ENCODE measurements at places on chromosomes 6 and 20.

GRCh38 chr20:12924126-12924525, 84.6 kb upstream of the SPTLC3 start:
- no peaks in the 10 kb centered on the region for H3K36me3 ChIP-seq
- H3K4me1 ChIP-seq, result peaks cover 24% of the 10 kb centered on the region
- H3K4me3 ChIP-seq, result no peak overlapping the region
- no peak overlapping the region for H3K27ac ChIP-seq
- H3K27me3 ChIP-seq, result no peaks in the 10 kb centered on the region

DNA sequence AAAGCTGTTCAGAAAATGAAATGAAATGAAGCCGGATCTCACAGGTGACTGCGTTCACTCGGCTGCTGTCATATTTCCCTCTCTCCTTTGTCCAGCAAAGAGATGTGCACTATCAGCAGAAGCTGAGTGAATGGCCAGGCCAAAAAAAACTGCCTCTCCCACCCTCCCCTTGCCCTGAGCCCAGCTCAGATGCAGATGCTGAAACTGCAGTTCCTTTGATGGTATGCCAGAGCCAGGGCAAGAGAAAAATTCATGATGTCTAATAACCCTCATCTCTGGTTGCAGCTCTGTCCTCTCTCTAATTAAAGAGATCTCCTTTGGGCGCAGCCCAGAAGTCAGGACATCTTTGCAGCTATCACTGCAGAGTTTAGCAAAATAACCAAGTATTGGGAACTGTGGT, 210.5 kb upstream of the RIN2 start:
- H3K4me1 ChIP-seq, result no peaks in the 10 kb centered on the region
- no peaks in the 10 kb centered on the region for H3K27me3 ChIP-seq
- H3K27ac ChIP-seq, result no peak overlapping the region
- no peak overlapping the region for H3K4me3 ChIP-seq

GRCh38 chr6:154650351-154650750, 82.9 kb upstream of the SCAF8 start:
- no peak overlapping the region for H3K4me3 ChIP-seq
- no peaks in the 10 kb centered on the region for H3K4me1 ChIP-seq
- no peaks in the 10 kb centered on the region for H3K36me3 ChIP-seq

DNA sequence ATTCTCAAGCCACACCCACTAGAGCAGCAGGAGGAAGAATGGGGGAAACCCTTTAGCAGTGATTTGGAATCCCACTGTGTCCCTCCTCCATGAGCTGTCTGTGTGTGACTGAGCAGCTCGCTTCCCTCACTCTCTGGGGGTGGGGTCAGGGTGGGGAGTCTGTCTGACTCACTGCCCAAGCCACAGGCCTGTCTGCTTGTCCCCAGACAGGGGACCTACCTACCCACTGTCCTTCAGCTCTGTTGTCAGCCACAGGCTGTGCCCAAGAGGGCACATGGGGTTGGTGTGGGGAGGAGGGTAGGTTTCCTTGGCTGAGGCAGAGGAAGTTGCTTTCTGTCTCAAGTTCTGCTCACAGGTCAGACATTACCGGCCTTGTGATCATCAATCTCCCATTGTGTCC, 127.0 kb downstream of the MAFB start:
- H3K4me3 ChIP-seq, result no peak overlapping the region
- no peaks in the 10 kb centered on the region for H3K4me1 ChIP-seq
- no peak overlapping the region for H3K27ac ChIP-seq
- no peak for DNase-seq

DNA sequence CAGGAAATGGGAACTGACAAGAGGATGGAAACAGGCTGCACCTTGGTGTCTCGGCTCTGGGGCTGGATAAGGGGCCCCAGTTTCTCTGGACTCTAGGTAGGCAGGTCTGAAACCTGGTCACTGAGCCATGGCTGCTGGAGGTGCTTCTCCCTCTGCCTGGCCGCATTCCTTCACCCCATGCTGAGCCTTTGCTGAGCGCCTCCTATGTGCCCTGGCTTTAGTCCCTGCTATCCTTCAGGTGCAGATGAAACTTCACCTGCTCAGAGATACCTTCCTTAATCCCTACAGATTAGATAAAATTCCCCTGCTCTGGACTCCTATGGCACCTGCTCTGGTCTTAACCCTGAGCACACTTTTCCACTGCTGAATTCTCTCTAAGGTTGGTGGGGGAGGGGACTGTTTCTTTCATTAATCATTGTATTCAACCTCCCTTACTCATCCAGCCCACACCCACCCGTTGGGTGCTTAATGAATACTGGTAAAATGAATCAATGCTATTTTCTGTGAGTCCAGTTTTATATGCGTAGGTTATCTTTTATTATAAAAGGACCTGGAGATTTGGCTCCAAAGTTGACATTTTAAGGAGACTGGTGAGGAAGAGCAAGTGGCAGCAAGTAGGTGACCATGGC, 19.3 kb downstream of the MYLK4 start:
- H3K4me1 ChIP-seq, result peaks cover 35% of the 10 kb centered on the region
- peak; percentile 78 for DNase-seq
- no peaks in the 10 kb centered on the region for H3K27me3 ChIP-seq
- no peaks in the 10 kb centered on the region for H3K36me3 ChIP-seq

DNA sequence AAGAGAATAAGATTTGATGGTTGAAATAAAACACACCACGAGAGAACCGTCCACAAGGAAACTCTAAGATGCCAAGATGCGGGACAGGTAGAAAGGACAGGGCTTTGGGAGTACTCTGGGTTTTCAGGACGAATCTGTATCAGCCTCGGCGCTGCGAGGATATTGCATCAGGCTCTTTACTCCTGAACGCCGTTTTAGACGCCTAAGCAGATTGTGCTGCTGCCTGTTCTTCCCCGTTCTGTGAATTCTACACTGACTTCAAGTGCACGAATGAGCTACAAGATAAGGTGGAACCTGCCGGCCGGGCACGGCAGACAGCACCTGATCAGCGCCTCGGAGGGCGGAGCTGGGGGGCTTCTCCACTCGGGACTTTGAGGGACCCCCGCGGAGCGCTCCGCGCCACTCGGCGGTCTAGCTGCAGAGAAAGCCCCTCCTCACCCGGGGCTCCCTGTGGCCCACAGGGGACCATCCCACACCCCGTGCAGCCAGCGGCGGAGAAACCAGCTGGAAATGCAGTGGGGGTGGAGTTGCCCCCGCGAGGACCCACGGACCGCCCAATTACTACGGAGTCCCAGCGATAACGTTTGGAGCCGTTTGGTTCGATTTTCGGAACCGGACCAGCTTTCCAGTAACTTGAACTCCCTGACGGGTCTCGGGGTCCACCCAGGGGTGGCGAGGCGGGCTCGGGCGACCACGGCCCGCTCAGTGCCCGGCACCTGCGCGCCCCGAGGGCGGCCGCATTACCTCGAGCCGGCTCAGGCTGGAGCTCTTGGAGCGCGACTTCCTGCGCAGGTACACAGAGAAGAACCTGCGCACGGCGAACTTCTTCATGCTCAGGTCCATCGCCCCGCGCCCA, 646 bp downstream of the RPS6KA2 start:
- DNase-seq, result peak; percentile 24
- peaks cover 14% of the 10 kb centered on the region for H3K4me1 ChIP-seq
- peaks cover 10% of the 10 kb centered on the region for H3K27me3 ChIP-seq
- H3K36me3 ChIP-seq, result no peaks in the 10 kb centered on the region
- no peak overlapping the region for H3K27ac ChIP-seq
- peak overlapping the region; percentile 52 for H3K4me3 ChIP-seq

- H3K4me3 ChIP-seq, result no peak overlapping the region
- H3K36me3 ChIP-seq, result no peaks in the 10 kb centered on the region
- DNase-seq, result no peak
- H3K4me1 ChIP-seq, result 0 out of 2 replicates have a peak, but pooled peaks cover 4% of the 10 kb centered on the region
- H3K27ac ChIP-seq, result no peak overlapping the region
Observed at GRCh38 chr20:48610996-48611395, 216.8 kb downstream of the PREX1 start.

- no peak overlapping the region for H3K27ac ChIP-seq
- peaks cover 1% of the 10 kb centered on the region for H3K27me3 ChIP-seq
- H3K36me3 ChIP-seq, result no peaks in the 10 kb centered on the region
- H3K4me3 ChIP-seq, result no peak overlapping the region
- H3K4me1 ChIP-seq, result no peaks in the 10 kb centered on the region
- no peak for DNase-seq
Observed at GRCh38 chr20:32040142-32040953, 11.7 kb upstream of the HCK start.

DNA sequence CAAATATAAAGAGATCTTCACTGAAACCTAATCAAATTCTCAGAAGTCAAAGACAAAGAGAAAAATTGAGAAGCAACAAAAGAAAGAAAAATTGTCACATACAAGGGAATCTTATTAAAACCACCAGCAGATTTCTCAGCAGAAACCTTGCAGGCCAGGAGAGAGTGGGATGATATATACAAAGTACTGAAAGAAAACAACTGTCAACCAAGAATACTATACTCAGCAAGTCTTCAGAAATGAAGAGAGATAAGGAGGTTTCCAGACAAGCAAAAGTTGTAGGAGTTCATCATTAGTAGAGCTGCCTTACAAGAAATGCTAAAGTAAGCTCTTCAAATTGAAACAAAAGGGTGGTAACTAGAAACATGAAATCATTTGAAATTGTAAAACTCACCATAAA, 345.6 kb downstream of the MAFB start:
- DNase-seq, result no peak
- H3K36me3 ChIP-seq, result no peaks in the 10 kb centered on the region
- no peaks in the 10 kb centered on the region for H3K27me3 ChIP-seq
- H3K4me1 ChIP-seq, result no peaks in the 10 kb centered on the region

GRCh38 chr20:62027116-62027515, 38.6 kb downstream of the TAF4 start:
- no peak for DNase-seq
- no peak overlapping the region for H3K27ac ChIP-seq
- H3K4me1 ChIP-seq, result no peaks in the 10 kb centered on the region
- H3K27me3 ChIP-seq, result no peaks in the 10 kb centered on the region

GRCh38 chr6:148464319-148465010, 121.8 kb downstream of the SASH1 start:
- peak; percentile 77 for DNase-seq
- H3K27me3 ChIP-seq, result no peaks in the 10 kb centered on the region
- no peaks in the 10 kb centered on the region for H3K36me3 ChIP-seq
- no peak overlapping the region for H3K4me3 ChIP-seq

DNA sequence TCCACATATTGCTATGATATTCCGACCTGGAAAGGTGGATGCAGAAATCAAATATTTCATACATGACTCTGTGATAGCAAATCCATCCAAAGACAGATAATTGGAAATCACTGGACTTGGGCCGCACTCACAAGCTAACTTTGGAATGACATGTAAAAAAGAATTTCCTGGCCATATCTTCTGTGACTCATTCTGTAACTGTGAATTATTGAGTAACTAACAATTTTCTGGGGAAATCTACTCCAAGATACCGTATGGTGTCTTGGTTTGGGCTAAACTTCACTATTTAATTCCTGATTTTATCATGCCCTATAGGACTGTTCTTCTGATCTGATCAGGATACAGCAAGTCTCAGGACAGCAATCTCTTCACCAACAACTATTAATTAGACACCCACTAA, 92.7 kb upstream of the LY86 start:
- H3K36me3 ChIP-seq, result no peaks in the 10 kb centered on the region
- H3K4me1 ChIP-seq, result no peaks in the 10 kb centered on the region
- DNase-seq, result no peak
- H3K27ac ChIP-seq, result no peak overlapping the region

- no peaks in the 10 kb centered on the region for H3K36me3 ChIP-seq
- peak overlapping the region; percentile 55 for H3K27ac ChIP-seq
- no peak overlapping the region for H3K4me3 ChIP-seq
- 0 out of 2 replicates have a peak, but pooled peaks cover 7% of the 10 kb centered on the region for H3K4me1 ChIP-seq
- no peaks in the 10 kb centered on the region for H3K27me3 ChIP-seq
Observed at GRCh38 chr20:52193133-52193532, 1.6 kb upstream of the ZFP64 start.

DNA sequence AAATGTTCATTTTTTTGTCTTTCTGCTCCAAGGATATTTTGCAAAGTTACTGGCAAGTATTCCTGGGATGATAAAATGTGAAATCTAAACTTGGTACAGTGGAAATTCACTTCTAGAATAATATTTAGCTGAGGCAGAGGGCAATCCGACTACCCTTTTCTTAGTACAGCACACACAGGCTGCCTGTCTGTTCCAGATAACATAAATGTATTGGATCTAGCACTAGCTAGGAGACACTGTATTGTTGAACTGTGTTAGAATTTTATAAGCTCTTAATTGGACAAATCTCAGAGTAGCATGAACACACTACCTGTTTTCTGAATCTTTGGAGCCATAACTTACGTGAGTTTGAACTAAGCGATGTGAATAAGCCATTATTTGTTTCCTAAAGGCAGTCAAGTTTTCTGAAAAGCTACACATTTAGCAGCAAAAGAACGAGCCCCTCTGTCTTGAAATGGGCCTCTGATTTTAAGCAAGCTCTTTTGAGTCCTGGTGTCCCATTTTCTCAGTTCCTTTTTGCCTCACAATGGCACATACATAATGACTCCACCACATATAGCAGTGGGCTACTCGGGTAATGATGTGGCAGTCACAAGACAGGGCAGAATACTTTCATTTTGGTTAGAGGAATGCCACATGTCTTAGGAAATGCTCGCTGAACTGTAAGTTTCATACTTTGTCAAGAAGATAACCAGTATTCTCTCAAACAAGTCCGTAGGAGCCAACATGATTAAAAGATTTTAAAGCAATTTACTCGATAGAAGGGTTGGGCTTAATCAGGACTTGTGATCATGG, 116.5 kb upstream of the ESR1 start:
- H3K36me3 ChIP-seq, result no peaks in the 10 kb centered on the region
- H3K4me3 ChIP-seq, result no peak overlapping the region
- DNase-seq, result no peak
- H3K27me3 ChIP-seq, result no peaks in the 10 kb centered on the region
- peaks cover 3% of the 10 kb centered on the region for H3K4me1 ChIP-seq

DNA sequence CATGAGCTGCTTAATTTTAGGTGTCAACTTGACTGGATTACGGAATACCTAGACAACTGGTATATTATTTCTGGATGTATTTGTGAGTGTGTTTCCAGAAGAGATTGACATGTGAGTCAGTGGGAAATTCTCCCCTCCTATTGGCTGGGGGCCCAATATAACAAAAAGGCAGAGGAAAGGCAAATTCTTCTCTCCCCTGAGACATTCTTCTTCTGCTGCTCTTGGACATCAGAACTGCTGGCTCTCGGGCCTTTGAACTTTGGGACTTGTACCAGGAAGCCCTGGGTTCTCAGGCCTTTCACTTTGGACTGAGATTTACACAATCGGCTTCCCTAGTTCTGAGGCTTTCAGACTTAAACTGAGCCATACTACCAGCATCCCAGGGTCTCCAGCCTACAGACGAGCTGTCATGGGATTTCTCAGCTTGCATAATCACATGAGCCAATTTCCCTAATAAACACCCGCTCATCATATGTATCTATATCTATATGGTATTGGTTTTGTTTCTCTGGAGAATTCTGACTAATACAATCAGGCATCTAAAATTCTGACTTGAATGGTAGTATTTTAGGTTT, 7.6 kb upstream of the BTN3A3 start:
- H3K27ac ChIP-seq, result no peak overlapping the region
- no peak for DNase-seq
- no peaks in the 10 kb centered on the region for H3K27me3 ChIP-seq
- H3K4me1 ChIP-seq, result no peaks in the 10 kb centered on the region
- no peaks in the 10 kb centered on the region for H3K36me3 ChIP-seq
- no peak overlapping the region for H3K4me3 ChIP-seq

- no peaks in the 10 kb centered on the region for H3K27me3 ChIP-seq
- H3K36me3 ChIP-seq, result no peaks in the 10 kb centered on the region
- H3K4me1 ChIP-seq, result no peaks in the 10 kb centered on the region
- H3K4me3 ChIP-seq, result no peak overlapping the region
Observed at GRCh38 chr6:132209351-132209750, 191.9 kb downstream of the MOXD1 start.

GRCh38 chr6:168355716-168356522, 36.3 kb upstream of the DACT2 start:
- peak overlapping the region; percentile 19 for H3K27ac ChIP-seq
- no peaks in the 10 kb centered on the region for H3K36me3 ChIP-seq
- H3K4me1 ChIP-seq, result no peaks in the 10 kb centered on the region
- H3K27me3 ChIP-seq, result no peaks in the 10 kb centered on the region
- peak; percentile 83 for DNase-seq
- peak overlapping the region; percentile 15 for H3K4me3 ChIP-seq
